ENCODE measurements at places on chromosomes 3 and 15.

DNA sequence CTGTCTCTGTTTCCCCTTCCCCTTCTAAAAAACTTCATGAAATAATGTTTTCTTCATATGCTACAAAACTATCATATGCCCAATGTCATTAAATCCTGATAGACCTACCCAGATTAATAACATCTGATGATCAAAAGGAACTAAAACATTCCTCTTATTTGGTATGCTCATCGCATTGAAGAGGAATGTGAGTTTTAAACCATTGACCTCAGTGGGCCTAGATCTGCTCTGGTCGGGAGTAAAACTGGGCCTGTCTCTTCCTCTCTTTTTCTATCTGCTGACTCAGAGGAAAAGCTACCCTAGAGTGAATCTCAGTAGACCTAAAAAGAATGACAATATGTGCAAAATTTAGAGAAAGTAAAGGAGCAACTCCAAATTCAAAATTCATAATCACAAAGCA is 275.8 kb downstream of the SATB1 start:
- no peak for DNase-seq

- no peak for DNase-seq
These were observed 20.0 kb upstream of the SLC25A26 start for GRCh38 chr3:66200786-66201185.

GRCh38 chr3:194379231-194379630 is 9.7 kb upstream of the LRRC15 start:
- DNase-seq: no peak

GRCh38 chr3:195895861-195896360 is 12.4 kb downstream of the TNK2 start:
- DNase-seq: peak; percentile 79

DNA sequence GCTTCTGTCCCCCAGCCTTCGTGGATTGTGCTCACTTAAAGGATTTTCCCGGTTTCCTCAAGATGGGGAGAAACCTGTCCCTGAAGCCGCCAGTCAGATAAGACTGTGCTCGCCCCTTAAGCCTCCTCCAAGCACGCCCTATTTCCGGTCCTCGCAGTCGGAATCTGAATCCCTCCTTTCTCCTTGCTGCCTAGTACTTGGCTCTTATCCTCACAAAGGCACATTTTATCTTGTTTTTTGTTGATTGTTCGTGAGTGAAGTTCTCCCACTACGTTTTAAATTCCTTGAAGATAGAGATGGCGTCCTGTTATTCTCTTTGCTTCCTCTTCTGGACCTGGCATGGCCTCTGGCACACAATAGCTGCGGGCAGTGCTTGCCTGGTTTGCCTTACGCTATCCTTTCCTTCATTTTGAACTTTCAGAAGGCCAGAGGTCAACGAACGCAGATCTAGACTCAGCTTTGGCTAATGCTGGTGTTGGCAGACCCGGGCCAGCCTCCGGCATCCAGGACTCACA is 1.7 kb downstream of the CLDN11 start:
- no peak for DNase-seq

- DNase-seq: no peak
These were observed 943 bp upstream of the PCSK6 start for GRCh38 chr15:101490408-101490891.

GRCh38 chr15:63749330-63749942 is 84.3 kb downstream of the HERC1 start:
- no peak for DNase-seq

DNA sequence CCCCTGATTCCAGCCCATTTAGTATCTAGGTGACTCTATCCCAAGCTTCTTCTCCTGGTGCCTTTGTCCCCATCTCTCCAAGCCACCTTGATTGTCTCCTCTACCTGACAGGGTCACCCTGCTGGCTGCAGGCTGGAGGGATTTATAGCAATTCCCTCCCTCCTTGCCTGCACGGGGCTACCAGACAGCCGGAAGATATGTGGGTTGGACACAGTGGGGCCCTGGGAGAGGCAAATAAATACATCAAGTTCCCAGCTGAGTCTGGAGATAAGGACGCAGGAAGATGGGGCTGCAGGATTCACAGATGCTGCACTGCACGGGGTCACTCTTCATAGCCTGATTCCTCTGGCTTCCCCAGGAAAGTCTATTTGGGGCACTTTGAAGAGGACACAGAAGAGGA is 9.3 kb upstream of the ISLR2 start:
- no peak for DNase-seq

DNA sequence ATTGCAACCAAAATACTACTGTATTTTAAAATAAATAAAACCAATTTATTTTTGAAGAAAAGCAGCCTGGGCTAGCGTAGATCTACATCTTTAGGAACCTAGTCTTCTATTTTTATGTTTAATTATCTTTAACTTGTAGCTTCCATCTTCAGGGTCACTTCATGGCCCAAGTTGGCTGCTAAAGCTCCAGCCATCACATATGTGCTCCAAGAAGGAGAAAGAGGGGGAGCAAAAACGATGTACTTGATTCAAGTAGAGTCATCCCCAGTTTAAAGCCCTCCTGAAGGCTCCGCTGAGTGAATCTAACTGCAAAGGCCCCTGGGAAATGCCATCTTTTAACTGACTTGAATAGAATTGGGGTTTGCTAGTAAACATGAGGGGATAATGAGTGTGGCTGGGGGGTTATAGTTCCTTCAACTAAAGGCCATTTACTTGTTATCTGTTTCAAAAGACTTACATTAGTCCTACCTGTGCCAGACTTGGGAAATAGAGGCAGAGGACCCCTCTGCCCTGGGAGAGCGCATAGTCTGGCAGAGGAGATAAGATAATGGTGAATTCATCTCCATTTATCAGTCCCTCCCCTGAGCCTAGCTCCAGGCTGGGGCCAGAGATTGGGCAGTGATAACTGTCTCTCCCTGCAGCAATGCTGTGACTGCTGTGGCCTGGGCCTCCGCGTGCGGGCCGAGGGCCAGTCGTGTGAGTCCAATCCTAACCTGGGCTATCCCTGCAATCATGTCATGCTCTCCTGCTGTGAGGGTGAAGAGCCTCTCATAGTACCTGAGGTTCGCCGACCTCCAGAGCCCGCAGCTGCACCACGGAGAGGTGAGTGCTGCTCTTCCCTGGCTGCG is 64.6 kb downstream of the FBLN2 start:
- no peak for DNase-seq

GRCh38 chr15:69744391-69745162 is 292.0 kb downstream of the RPLP1 start:
- no peak for DNase-seq

DNA sequence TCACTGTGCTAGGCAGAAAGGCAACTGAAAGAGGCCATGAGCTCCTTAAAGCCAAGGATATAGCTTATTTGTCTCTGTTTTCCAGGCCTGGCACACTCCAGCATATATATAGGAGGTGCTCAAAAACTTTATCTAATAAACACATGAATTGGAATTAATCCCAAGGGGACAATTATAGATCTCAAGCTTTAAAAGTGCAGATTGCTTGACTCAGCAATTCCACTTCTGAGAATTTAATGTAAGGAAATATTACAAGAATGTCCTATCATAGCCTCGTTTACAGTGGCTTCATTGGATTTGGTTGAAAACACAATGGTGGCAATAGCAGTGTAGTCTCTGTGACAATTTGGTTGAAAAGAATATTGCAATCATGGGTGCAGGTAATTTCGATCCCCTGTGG is 267.3 kb downstream of the SHQ1 start:
- DNase-seq: no peak

- DNase-seq: no peak
These were observed 448.0 kb downstream of the FOXP1 start for GRCh38 chr3:71135373-71136088.
